SW480 (cell line): ENCODE measurements at places on chromosomes 5 and 9.

DNA sequence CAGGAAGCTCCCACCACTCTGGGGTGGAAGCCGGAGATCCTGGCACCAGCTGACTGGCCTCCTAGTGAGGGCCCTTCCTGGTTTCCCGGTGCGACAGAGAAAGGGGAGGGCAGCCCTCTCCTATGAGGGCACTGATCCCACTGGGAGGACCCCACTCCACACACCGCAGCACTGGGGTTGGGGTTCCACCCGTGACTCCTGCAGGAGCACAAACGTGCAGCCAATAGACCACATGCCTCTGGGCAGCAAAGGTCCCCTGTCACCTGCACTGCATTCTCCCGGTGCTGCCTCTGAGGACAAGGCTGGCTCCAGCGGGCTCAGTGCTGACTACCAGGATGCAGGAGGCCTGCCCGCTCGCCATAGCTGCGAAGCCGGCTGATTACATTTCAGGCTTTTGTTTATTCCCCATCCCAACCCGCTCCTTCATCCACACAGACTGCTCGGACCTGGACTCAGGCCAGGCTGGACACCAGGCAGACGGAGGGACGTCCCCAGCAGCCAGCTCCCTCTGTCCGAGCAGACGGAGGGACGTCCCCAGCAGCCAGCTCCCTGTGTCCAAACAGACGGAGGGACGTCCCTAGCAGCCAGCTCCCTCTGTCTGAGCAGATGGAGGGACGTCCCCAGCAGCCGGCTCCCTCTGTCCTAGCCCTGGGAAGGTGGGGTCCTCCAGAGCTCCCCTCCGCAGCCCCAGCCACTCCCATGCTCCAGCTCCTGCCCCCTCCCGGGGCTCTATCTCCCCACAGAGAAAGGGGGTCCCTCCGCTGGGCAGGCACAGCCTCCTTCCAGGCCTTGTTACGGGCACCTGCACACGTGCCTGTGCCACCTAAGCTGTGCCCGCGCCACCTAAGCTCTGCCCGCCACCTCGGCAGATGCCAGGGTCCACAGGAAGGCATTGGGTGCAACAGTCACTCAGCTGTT, 8.8 kb upstream of the CEP72 start:
- no peak for DNase-seq

DNA sequence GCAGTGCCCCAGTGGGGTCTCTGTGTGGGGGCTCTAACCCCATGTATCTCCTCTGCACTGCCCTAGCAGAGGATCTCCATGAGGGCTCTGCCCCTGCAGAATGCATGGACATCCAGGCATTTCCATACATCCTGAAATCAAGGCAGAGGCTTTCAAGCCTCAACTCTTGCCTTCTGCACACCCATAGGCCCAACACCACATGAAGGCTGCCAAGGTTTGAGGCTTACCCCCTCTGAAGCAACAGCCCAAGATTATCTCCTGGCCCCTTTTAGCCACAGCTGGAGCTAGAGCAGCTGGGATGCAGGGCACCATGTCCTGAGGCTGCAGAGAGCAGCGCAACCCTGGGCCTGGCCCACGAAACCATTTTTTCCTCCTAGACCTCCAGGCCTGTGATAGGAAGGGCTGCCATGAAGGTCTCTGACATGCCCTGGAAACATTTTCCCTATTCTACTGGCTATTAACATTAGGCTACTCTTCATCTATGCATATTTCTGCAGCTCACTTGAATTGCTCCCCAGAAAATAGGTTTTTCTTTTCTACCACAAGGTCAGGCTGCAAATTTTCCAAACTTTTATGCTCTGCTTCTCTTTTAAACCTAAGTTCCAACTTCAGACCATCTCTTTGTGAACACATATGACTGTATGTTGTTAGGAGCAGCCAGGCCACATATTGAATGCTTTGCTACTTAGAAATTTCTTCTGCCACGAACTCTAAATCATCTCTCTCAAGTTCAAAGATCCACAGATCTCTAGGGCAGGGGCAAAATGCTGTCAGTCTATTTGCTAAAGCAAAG, 18.4 kb downstream of the NR3C1 start:
- DNase-seq: no peak

DNA sequence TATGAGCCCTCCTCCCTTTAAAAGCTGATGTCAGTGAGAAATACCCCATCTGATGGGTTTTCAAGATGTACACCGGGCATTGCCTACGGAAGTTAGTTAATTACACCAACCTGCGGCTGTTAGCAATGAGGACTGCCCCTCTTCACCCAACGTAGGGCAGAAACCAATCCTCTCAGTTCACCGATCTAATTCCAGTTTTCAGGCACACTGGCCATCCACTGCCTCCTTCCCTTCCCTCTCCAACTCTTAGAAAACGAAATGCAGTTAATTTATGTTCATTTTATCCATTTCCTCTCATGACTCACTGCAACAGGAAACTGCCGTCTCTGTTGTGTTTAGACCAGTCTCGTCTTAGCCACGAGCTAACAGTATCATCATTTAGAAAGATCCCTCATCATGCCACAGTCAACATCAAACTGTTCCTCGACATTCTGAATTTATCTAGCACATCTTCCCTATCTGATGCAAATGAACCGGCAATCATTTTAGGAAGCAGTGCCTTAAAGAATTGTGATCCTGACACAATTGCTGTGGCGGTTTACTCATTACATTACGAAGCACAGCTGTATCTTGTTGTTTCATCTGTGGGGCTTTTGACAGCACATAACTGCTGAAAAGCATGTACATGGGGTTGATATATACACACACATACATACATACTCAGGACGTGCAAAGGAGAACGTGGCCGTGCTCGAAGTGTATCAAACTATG, 168.6 kb downstream of the EFNA5 start:
- no peak for DNase-seq

GRCh38 chr5:112880219-112880964, 19.3 kb downstream of the SRP19 start:
- DNase-seq: no peak

DNA sequence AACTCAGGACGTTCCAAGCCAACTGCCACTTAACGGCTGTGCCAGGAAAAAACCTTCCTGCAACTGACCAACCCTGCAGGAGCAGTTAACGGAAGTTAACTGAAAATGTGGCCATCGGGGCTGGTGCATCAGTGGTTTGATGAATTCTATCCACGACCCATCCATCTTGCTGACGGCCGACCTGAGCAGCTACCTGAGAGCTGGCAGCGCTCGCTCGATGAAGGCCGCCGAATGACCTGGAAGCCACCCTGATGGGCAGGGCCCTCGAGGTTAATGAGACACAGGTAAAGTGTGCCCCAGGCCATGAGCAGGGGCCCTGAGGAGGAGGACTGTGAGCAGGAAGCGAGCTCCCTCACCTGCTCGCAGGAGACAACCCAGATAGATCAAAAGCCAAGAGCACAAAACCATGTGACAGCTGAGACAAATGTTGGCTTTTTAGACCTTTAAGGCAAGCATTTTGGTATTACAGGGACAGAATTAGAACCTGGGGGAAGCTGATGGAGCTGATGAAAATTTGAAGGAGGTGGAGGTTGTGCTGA, 35.3 kb upstream of the FLT4 start:
- DNase-seq: no peak

DNA sequence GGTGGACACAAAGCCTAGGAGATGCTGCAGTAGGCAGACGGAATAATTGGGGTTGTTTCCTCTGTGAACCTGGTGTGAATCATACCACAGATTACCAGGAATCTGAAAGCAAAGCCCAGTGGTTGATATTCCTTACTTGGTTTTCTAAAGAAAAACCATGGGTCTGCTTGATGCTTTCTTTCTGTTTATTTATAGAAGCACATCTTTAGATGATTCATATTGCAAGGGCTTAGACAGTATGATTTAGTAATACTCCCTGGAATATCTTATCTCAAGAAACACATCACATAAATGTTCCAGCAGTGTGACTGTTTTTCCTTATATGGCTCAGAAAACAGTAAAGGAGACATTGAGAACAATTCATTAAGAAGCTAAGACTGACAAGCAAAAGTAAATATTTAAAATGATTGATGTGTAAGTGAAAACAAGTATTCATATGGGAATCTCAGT, 623.3 kb downstream of the RAB3C start:
- DNase-seq: no peak

GRCh38 chr9:649128-650074, 192.1 kb upstream of the DMRT1 start:
- no peak for DNase-seq

DNA sequence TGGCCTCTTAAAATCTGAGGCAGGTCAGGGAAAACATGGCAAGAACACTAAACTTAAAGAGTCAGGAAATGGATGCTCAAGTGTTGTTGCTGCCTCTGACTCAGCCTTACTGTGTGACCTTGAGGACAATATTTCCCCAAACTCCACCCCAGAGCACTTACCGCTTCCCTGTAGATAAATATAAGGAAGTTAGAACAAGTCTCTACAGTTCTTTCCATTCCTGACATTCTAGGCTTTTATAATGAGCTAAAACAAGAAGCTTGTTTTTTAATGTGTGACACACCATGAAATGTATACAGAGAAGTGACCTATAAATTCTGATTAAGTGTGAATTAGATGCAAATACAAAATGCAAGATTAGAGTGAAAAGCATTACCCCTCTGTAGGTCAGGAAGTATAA, 129.3 kb downstream of the GRIA1 start:
- no peak for DNase-seq

- no peak for DNase-seq
These were observed 272.7 kb upstream of the TRPC7 start for GRCh38 chr5:136638084-136638483.

DNA sequence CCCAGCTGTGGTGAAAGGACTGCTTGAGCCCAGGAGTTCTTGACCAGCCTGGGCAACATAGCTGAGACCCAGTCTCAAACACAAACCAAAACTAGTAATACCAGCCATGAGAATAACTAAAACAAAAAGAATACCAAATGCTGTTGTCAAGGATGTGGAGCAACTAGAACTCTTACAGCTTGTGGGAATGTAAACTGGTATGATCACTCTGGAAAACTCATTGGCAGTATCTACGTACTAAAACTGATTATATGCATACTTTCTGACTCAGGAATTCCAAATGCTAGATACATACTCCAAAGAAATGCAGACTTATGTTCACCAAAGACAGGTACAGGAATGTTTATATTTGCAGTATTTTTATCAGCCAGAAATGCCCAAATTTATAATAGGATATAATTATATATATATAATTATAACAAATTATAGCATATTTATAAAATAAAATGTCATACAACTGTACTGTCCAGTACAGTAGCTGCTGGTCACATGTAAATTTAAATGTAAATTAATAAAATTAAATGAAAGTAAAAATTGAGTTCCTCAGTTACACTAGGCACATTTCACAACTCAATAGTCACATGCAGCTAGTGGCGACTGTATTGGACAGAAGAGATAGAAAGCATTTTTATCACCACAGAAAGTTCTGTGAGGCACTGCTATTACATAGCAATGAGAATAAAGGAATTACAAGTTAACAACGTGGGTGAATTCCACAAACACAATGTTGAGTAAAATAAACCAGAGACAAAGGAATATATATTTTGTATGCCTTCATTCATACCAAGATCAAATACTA, 118.5 kb downstream of the GNAQ start:
- no peak for DNase-seq

DNA sequence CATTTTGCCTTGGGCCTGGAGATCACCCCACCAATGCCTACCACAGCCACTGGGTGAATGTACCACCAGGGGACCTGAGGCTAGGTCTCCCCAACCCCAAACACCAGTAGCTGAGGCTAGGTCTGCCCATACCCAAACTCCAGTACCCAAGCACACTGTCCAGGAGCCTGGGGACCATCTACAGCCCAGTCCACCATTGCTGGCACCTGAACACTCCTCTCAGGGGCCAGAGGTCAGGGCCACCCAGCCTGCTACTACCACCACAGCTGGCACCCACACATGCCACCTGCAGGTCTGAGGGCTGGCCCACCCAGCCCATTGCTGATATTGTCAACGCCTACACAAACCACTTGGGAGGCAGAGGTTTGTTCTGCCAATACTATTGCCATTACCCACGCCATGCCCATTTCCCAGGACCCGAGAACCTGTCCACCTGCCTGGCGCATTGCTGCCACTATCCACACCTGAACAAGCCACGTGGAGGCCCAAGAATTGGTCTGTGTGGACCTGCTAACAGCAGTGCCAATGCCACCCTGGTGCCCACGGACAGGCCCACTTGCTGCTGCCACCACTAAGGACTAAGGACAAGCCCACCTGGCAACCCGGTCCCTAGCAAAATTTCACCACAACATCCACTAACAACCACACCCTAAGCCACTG, 59.2 kb downstream of the ZDHHC21 start:
- DNase-seq: no peak

GRCh38 chr9:3939820-3940219, 360.0 kb downstream of the GLIS3 start:
- no peak for DNase-seq

DNA sequence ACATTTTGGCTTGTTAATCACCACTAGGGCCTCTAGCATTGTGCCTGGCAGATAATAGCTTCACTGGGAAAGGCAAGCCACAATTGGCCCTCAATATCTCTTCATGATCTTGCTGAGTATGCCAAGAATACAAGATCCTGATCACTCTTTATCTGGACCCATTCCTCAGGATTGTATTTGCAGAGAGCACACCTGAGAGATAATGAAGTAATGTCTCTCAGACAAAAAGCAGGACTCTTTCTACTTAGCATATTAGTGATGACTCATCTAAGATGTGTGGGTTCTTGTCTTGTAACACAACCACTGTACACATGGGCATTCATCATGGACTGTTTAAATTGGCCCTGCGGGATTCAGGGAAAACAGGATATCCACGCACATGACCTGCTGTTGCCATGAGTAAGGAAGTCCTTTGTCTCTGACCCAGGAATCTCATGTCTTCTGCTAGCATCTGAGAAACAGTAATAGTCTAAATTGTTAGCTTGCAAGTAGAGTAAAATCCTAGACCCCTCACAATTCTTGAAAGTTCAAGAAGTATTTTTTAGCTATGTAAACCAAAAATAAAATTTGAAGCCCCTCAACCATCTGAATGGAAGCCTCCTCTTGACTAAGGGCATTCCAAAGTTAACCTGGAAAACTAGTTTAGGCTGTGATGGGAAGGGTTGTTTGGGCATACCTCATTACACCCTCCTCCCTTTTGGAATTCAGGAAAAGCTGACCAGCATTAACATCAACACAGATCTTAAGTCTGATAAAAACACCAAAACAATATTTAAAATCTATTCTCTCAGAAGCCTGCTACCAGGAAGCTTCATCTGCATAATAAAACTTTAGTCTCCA, 28.0 kb upstream of the NFIL3 start:
- DNase-seq: no peak
